NCI-H1105 treated with DMSO at 0.1 percent for 48 hours (cell line): ENCODE measurements at places on chromosomes 1 and 21.

GRCh38 chr1:38444311-38444710 lies 397.7 kb upstream of the POU3F1 start:
- no peak for DNase-seq

- no peak for DNase-seq
Observed at GRCh38 chr1:1124508-1124785, 8.6 kb upstream of the C1orf159 start.

DNA sequence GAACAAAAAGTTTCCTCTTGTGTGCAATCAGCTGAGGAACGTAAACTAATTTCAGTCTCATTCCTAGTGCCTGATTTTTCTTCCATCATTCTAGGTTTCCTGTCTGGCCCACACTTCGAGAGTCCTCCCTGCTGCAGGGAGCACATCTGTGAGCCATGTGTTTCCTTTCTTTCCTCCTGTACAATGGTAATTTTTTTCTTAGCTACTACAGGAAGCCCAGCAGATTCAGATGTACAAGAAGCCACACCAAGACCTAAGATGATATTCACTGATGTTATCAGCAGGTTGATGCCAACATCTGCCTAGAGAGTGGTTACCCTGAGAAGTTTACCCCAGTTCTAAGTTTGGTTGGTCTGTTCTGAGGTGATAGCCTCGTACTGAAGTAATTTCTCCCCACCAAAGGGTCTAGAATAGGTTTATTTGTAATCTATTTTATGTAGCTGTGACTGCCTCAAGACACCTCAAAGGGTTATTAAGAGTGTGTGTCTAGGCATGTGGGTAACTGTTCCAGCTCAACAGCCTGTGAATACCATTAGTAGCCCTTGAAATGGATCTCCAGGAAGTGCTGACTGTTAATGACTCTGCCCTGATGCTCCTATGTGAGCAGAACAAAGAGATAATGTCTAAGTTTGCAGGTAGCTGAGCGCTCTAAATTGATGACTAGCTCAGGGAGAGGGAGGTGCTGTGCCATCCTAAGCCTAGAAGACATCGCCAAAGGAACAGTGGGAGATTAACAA lies 31.7 kb upstream of the CLDN14 start:
- no peak for DNase-seq

GRCh38 chr1:172646653-172647052 lies 12.2 kb upstream of the FASLG start:
- no peak for DNase-seq

- no peak for DNase-seq
Observed at GRCh38 chr1:114043548-114043947, 64.3 kb downstream of the OLFML3 start.

- DNase-seq = no peak
Observed at GRCh38 chr1:226520640-226521355, 27.8 kb upstream of the STUM start.

GRCh38 chr1:187689129-187689528 lies 860.4 kb downstream of the PLA2G4A start:
- peak; percentile 83 for DNase-seq

- DNase-seq = no peak
Observed at GRCh38 chr1:210692796-210693195, 364.1 kb downstream of the HHAT start.

DNA sequence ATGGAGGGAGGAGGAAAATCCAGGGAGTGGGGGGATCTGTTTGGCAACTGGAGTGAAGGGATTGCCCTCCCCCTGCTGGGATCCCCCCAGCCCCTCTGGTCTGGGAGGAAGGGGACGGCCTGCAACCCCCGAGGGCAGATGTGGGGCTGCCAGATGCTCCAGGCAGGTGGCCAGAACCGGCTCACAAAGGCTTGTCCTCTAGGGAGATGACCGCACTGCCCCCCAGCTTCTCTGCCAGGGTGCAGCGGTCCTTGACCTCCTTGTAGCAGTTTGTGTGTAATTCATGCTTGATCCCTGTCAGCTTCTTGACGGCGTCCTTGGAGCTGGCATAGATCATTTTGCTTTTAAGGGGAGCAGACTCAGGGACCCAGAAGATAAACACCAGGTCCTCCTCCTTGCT lies 69.2 kb downstream of the ROR1 start:
- no peak for DNase-seq

DNA sequence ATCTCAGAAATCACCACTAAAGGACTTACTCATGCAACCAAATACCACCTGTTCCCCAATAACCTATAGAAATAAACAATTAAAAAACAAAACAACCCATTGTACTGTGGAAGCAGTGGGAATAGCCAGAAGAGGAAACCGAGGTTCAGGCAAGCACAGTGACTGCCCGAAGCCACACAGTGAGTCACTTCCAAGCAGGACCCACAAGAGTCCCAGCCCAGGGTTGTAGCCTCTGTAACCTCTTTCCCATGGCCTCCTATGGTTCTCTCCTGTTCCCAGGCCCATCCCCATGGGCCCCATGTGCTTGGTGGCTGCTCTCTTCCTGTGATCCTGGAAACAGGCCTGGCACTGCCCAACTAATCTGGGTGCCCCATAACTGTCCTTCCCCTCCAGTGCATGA lies 29.0 kb upstream of the HTR1D start:
- DNase-seq = no peak

DNA sequence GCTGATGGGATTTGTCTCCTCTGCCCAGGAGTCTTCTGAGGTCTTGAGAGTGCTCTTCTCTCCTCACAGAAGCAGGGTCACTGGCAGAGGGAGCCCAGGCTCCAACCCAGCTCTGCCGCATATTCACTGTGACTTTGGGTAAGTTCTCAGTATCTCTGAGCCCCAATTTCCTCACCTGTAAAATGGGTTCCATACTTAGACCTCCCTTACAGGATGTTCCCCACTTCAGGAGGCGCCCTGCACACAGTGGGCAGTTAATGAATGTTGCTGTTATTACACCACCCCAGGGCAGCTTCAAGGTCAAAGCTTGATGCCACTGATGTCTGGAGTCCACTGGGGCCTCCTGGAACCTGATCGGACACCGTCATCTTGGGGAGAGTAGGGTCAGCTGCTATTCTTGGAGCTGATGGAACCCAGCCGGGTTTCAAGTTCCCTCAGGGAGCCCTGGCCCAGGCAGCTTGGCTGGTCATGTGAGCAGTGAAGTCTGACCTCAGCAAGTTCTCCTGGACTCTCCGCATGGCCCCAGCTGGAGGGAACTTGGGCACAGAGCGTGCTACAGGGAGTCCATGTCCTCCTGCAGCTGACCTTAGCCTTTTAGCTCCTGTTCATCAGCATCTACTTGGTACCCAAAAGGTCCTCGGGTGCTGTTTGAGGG lies 21.8 kb downstream of the COA7 start:
- no peak for DNase-seq

DNA sequence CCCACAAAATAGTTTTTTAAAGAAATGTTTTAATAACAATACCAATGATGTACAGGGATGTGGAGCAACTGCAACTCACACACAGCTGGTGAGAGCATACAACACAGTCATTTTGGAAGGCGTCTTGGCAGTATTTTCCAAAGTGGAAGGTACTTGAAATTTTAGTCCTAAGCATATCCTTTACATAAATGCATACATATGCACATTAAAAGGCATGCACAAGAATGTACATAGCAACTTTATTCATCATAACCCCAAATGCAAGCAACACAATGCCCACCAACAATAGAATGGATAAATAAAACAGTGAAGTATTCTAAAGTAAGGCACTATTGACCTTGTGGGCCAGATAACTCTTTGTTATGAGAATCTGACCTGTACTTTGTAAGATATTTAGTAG lies 310.1 kb upstream of the ADGRL2 start:
- no peak for DNase-seq

DNA sequence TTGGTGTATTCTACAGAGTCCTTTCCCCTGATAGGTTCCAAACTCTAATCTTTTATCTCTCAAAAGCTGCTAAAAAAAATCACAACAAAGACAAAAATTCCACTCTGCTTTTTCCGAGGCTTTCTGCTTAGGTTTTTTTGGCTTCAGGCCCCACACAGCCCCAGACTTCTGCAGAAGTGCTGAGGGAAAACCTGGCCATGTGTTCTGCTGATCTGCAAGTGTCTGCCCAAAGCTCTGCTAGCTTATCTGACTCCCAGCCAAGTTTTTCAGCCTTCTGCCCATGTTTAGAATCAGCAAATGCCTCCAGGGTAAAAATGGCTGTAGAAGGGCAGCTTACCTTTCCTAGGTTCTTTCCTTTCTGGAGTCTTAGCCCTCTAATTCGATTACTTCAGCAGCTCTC lies 28.4 kb downstream of the DISP3 start:
- DNase-seq = no peak

DNA sequence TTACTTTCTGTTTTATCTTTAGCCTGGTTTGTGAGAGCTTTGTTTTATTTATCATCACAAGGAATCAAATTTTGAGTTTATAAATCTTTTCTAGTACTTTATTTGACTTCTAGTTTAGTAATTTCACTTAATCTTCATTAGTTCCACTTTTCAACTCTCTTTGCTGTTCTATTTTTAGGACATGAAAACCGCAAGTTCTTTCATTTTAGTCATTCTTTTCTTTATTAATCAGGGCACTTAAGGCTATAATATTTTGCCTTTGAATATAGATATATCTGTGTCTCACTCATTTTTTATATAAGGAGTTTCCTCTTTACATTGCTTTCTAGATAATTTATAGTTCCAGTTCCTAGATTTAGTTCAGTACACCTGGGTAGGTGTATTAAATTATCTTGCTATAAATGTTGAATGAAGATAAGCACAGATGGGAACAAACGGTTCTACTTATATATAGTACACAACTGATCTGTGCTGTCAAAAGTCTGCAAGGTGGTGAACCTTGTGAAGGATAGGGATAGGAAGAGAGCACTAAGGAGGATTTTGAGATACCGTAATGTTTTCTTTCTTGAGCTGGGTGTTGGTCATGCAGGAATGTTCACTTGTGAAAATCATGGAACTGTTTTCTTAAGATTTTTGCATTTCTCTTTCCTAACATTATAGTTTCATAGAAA lies 402.3 kb downstream of the RYR2 start:
- DNase-seq = no peak

DNA sequence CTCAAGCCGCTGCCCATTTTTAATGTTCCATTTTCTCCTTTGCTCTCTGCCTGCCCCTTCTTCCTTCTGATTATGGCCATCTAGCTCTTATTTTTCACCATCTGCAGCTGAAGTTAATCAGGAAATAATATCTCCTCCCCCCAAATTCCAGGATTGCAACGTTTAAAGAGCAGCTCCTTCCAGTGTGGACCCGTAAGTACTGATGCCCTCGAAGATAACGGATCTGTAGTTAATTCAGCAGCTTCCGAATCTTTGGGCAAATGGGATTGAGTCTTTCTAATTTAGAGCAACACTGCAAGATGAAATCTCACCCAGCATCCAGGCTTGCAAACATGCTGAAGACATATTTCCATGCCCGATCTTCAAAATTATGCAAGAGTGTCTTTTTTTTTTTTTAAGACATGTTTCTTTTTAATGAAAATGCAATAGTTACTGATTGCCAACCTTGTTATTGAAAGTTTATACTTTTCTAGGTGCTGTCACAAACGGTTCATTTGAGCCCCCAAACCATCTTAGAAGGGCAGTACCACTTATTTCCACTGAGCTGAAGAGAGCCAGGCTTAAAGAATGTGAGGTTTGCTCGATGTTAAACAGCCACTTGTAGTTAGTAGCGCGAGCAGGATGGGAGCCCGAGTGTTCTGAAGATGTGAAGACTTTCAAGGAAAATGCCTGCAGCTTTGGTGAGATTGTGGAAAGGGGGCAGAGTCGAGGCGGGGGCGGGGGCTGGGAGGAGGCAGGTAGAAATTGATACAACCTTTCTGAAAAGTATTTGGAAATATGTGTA lies 10.9 kb upstream of the RCAN3 start:
- no peak for DNase-seq

- DNase-seq = peak; percentile 64
Observed at GRCh38 chr1:11838349-11839272, 9.0 kb downstream of the NPPA start.

GRCh38 chr1:16289959-16290358 lies 53.0 kb upstream of the CPLANE2 start:
- DNase-seq = no peak

- no peak for DNase-seq
Observed at GRCh38 chr1:3864884-3865283, 7.6 kb downstream of the DFFB start.

- DNase-seq = no peak
Observed at GRCh38 chr1:205286335-205286950, 35.1 kb downstream of the NUAK2 start.

- peak; percentile 58 for DNase-seq
Observed at GRCh38 chr1:241717975-241718374, 65.9 kb downstream of the WDR64 start.
